ENCODE measurements at places on chromosomes 4 and X.
A peak's percentile ranks its signal among the peaks of the same experiment; 100 is the strongest.

GRCh38 chr4:17512973-17513665 lies 1.2 kb upstream of the QDPR start:
- no peak for DNase-seq

GRCh38 chr4:46975812-46976553 lies 17.4 kb downstream of the GABRA4 start:
- no peak for DNase-seq

DNA sequence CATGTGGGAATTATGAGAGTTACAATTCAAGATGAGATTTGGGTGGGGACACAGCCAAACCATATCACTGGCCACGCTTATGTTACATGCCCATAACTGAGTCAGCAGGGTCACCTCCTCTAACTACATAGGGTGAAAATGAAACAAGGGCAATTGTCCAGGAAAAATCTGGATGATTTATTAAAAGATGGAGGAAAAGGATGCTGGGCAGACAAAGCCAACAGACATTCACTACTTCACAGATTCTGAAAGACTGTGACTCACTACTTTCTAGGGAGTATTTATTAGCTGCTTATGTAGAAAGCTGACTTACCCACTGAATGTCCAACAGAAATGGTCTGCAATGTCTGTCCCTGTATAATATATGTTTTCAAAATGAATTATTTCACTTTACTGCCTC lies 72.4 kb downstream of the APBB2 start:
- DNase-seq = no peak

DNA sequence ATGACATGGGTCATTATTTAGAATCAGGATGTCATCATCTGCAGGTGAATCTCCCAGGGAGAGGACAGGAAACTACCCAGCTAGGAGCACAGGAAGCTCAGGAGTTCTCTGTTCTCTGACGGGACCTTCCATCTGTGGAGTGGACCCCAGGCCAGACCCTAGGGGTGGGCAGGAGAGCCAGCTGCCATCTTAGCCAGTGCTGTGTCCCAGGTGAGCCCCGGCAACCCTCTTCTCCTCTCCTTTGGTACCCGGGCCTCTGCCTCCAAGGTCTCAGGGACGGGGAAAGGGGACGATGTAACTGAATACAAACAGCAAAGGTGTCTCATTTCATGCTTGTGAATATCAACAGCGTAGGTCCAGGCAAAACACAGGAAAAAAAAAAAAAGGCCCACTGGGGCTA lies 48.5 kb downstream of the C4orf50 start:
- DNase-seq = no peak

GRCh38 chrX:49925176-49925575 lies 2.8 kb downstream of the CLCN5 start:
- no peak for DNase-seq

DNA sequence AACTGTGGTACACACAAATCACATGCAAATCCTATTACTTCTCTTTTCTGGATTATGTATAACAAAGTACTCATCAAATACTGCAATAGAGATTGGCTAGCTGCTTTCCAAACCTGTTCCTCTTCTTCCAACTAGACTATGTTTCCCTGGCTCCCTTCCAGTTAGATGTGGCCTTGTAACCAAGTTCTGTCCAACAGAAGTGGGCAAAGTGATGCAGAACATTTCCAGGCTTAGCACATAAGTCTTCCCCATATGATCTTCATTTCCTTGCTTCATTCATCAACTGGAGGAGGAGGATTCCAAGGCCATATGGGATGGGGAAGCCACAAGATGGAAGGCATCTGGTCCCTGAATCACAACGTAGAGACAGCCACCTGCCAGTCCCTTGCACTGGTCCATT lies 8.0 kb downstream of the SLC9A7 start:
- DNase-seq = no peak

DNA sequence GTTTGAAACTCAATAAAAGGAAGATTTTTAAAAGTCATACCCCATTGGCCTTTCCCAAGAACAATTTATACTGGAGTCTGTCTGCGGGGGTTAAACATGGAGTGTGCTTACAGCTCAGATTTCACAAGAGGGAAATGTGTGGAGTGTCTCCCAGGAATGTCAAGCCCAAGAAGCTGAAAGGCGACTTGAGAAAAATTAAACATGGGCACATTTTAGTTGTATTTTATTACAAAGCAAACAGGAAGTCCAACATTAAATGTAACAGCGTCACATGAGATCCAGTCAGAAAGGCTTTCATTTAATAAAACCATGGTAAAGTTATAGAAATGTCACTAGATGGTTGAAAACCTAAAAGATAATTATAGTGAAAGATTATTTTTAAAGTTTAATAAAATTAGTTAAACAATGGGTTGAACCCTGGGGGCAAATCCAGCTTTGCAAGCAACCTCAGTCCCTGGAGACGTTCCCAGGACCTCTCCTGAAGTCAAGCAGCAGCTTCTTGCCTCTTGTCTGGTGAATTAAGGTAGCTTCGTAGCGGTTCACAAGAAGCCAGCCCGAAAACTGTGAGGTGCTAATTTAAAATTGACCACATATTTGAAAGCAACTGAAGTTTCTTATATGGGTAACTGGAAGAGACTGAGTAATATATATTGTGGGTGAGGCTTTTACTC lies 168.4 kb upstream of the EDNRA start:
- no peak for DNase-seq

DNA sequence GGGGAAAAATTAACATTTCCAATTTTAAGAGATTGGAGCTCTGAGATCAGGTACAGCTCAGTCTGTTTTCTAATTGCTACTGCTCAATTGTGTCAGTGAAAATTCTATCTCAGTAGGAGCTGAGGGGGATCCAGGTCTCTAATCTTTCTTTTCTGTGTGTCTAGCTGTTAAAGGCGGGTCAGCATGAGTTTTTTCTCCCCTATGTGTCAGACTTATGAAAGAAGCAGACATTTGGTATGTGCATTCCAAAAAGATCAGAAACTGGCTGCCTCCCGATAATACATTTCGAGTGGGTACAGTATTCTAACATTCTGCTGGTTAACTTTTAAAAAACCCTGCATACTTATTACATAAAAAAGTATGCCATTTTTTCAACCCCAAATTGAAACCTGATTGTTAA lies 72.4 kb downstream of the PCDH7 start:
- no peak for DNase-seq

GRCh38 chr4:110632506-110633357 lies 9.9 kb upstream of the PITX2 start:
- DNase-seq = no peak

DNA sequence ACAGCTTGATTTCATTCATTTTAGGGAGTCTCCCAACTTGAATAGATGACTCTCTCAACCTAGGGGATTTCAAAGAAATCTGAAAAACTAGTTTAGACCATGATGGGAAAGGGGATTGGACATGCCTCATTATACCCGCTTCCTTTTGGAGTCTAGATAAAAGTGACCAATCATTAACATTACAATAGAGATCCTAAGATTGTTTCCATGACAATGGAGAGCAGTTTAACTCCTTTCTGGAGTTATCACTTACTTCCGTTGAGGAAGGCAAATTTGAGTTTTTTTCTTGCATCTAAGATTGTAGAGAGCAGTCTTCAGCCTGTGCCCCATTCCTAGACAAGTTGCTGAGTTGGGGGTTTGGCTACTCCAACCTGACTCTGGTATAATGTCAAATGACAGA lies 11.4 kb upstream of the IL15 start:
- no peak for DNase-seq

DNA sequence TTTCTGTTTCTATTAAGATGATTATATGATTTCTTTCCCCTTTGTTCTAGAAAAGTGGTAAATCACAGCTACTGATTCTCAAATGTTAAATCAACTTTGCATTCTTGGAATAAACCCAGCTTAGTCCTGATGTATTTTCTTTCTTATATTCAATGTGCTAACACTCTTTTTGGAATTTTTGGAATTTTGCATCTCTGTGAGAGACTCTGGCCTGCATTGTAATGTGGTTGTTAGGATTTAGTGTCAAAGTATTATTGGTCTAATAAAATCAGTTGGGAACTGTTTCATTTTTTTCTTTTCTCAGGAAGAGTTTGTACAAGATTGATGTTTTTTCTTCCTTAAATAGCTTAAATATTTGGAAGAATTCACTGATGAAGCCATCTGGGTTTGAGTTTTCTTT lies 109.6 kb downstream of the KIT start:
- DNase-seq = no peak

GRCh38 chr4:3524920-3525319 lies 7.3 kb downstream of the LRPAP1 start:
- no peak for DNase-seq

- DNase-seq = peak; percentile 71
Measured at GRCh38 chr4:27318740-27319139, 458.1 kb downstream of the STIM2 start.

- no peak for DNase-seq
Measured at GRCh38 chr4:100312615-100313350, 122.5 kb upstream of the DDIT4L start.

DNA sequence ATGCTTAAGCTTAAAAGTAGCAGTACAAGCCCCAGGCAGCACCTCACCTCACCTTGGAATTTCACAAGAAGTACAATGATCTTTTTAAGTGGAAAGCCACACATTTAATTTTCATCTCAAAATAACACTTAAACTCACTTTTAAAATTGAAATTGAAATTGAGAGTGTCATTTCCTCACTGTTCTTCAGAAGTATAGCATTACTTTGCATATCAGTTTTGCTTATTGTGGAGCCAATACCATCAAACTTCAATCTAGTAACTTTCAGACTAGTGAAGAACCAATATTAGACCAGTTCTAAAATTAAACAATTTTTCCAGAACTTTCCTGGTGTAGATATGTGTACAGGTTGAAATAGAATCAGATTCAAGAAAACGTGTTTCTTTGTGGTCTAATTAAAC lies 242.4 kb downstream of the NDST4 start:
- DNase-seq = no peak

DNA sequence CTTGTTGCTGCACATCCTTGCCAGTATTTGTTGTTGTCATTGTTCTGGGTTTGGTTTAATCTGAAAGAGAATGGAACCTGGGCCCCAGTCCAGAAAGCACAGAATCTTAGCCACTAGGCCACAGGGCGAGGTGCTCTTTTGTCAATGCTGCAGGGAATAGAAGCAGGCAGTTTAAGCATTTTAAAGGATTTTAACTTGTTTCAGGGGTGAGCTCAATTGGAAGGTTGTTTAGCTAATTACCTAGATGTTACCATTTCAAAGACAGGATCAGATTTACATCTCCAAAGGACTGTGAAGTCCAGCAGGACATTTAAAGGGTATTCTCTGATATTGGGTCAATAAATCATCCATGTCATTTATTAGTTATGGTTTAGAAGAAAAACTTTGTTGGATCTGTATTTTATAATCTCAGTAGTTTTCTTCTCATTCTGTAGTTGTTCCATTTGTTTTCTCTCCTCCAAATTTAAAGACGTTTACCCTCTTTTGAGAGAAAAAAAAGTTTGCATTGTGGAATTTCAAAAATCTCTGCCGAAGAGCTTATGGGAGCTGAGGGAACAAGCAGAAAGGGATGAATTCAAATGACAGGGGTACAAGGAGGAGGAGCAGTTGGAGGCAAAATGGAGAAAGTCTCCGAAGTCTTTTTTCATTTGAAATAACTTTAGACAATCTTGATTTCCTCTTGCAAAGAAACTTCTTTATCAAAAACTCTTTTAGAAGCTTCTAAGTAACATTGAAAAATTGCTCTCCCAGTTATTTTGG lies 57.5 kb upstream of the FAM47C start:
- DNase-seq = peak; percentile 91

DNA sequence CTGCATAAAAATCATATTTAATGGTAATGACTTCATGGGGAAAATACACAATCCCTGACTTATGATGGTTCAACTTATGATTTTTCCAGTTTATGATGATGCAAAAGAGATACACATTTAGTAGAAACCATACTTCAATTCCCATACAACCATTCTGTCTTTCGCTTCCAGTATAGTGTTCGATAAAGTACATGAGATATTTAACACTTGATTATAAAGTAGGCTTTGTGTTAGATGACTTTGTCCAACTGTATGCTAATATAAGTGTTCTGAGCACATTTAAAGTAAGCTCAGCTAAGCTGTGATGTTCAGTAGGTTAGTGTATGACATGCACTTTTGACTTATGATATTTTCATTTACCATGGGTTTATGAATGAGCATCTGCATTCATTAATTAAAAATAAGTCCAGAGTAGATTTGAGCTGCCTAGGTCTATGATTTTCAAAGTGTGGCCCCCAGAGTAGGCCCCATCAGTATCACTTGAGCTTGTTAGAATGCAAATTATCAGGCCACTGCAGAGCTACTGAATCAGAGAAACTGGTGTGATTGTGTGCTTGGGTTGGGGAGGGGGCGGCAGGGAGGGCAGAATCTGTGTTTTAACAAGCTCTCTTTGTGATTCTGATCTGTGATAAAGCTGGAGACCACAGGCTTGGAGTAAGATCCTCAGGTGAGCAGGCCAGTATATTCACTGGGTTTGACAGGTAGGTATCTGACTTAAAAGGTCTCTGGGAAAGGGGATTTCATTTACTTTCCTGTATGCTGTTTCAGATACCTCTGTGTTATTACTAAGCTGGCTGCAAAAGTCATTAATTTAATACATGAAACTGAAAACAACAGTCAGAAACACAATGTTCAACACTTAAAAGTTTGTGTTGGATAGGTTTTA lies 8.4 kb downstream of the ATP10D start:
- no peak for DNase-seq

DNA sequence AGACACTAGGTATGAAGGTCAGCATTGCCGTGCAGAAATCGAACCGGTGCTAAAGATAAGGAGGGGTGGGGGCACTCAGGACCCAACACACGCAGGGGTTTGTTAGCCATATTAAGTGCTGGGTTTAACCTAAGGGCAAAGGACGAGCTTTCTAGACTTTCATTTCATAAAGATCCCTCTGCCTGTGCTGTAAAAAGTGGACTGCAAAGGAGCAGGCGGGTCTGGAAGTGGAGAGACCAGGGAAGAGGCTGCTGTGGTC lies 1.3 kb downstream of the CASP3 start:
- DNase-seq = no peak

DNA sequence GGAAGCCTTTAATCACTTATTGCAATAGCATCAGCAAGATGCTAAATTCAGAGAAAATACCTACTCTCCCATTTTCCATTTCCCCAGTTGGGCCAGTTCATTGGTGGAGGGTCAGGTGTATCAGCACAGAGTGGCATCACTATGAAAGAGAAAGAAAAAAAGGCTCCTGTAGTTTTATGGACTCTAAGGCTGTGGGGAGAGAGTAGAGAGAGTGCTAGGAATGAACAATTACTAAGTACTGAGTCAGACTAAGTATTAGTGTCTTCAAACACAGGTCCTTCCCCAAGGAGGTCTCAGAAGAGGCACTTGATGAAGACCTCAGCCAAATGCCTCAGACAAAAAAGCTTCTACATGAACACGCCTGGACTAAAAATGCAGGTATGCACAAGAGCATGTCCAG lies 1061.9 kb downstream of the FSTL5 start:
- DNase-seq = no peak

DNA sequence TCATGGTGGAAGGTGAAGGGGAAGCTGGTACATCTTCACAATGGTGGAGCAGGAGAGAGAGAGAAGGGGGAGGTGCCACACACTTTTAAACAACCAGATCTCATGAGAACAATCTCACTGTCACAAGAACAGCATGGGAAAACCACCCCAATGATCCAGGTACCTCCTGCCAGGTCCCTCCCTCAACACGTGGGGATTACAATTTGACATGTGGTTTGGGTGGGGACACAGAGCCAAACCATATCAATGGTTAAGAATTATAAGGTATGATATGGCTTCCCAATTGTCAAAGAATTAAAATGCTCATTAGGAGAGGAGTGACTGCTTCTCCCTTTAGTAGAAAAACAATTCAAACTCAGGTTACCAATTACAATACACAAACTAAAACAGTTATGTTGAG lies 143.3 kb downstream of the PDLIM5 start:
- DNase-seq = no peak

- DNase-seq = no peak
Measured at GRCh38 chr4:48047421-48047844, 30.9 kb downstream of the NIPAL1 start.

Data from HAP-1 (cell line).